ENCODE measurements at places on chromosomes 11 and 22. TPM values are rescaled to one million over a fixed set of nuclear protein-coding genes. Genes with fewer than 3 reads are reported as not detected.

The MN1 gene
- total RNA-seq: 10.5 TPM

DNA sequence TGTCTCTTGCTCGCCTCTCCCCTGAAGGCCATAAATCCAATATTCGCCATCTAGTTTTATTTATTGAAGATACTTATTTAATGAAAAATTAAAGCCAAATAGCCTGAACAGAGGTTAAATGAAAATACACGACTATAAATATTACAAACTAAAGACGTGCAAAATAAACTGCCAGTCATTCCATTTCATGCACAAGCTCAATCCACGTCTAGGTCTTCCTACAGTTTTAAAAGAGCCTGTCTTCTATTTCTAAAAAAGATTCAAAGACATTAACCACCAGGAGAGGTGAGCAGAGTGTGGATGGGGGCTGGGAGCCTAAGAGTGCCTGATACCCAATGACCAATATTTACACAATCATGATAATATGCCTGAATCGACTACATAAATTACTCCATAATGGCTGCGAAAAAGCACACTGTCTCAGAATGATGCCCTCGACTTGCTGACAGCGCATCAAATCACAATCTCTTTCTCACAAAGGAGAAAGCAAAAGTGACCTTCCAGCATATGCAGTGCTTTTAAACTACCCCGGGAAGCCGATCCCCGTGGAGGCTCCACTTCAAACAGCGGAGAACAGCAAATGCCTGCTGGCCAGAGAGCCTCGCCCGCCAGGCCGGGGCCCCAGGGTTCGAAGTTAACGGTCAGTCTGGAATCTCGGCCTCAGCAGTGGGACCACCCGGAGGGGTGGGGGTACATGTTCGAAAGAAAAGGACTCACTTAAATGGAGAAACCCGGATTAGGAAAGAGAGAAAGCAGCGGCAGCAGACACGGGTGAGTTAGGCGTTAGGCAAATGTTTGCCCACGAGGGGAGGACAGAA lies 1.7 kb downstream of the FCHSD2 start:
- no peak for DNase-seq

DNA sequence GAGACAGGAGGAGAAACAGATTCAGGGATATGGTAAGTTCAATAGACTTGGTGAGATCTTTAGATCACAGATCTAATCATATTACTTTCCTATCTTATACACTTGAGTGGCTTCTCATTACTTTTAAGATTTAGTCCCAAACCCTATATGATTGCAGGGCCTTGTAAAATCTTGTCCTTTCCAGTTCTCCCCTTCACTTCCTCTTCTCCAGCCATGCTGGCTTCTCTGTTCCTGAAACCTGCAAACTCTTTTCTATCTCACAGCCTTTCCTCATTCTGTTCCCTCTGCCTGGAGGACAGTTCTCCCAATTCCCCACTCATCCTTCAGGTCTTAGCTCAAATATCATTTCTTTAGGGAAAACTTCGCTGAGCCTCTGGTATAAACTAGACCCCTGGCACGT lies 65.9 kb upstream of the BIRC3 start:
- DNase-seq: no peak

GRCh38 chr22:28594797-28595462 lies 84.7 kb downstream of the TTC28 start:
- peak; percentile 54 for DNase-seq

- DNase-seq: peak; percentile 64
Measured at GRCh38 chr11:126115816-126116331, 53.2 kb upstream of the CDON start.

DNA sequence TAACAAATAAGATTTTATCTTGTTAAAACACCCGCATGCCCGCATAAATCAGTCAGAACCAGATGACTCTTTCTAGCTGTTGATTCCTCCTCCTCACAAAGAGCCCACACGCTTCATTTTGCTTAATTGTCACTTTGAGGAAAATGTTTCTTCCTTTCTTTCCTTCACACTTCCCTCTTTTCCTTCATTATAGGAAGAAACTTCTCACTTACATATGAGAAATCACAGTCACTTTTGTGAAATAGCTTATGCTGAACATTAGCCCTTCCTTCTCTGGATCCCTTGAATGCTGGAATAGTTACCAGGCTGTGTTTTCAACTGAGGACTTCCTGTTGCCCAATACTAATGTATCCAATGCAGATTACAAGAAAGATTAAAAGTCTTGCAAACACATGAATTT lies 5.8 kb downstream of the MS4A6E start:
- DNase-seq: no peak

DNA sequence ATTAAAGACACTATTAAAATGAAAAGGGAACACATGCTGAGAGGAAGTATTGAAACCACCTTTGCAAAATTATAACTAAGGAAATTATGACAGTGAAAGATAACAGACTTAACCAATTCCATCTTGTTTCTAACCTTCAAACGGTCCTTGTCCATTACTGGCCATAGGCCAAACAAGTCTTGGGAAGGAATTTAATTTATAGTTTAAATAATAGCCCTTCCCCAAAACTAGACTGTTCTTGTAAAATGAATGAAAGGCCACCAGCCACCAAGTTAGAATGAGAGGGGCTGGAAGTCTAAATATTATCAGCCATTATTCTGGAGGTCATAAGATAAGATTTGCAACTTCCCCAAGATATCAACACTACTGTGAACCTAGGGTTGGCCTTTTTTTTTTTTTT lies 1.8 kb upstream of the TALDO1 start:
- DNase-seq: no peak

DNA sequence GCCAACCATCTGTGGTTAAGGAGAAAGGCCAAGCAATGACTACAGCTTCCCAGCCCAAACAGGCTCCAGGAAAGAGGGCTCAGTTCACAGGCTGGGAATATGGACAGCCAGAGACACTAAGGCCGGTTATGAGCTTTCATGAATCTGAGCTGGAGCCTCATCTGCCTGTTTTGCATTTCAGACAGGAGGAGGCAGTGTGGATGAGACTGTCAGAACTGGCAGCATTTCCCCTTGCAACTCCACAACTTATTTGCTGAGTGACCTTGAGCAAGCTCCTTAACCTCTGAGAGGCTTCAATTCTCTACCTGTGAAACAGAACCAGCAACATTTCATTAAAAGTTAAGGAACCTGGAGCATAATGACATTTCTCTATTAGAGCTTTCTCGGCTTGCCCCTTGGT lies 264.0 kb downstream of the ETS1 start:
- DNase-seq: no peak

- DNase-seq: no peak
Measured at GRCh38 chr11:67291481-67292381, 2.6 kb downstream of the ANKRD13D start.

DNA sequence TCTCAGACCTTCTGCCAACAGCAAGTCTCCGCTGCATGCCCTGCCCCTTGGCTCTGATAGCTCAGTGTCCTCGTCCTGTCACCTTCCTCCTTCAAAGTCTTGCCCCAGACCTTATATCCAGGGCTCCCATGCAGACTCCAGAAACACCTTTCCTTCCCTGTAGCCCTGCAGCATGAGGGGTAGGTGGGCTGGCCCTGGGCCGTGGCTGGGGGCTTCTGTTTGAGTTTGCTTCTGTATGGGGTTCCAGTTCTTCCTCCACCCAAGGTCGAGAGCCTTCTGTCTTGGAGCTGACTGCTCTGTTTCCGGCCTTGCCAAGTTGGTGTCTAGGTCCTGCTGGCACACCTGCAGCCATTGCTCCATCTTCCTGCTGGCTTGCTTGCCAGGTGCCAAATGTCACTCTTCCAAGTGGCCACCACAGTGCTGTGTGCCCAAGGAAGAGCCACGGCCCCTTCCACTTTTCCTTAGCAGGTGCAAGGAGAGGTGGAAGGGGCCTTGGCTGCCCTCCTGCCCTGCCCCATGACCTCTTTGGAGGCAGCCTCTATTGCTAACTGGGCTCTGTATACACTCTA lies 74.8 kb upstream of the NECTIN1 start:
- no peak for DNase-seq

The LRFN4 gene
- 32.4 TPM for total RNA-seq

DNA sequence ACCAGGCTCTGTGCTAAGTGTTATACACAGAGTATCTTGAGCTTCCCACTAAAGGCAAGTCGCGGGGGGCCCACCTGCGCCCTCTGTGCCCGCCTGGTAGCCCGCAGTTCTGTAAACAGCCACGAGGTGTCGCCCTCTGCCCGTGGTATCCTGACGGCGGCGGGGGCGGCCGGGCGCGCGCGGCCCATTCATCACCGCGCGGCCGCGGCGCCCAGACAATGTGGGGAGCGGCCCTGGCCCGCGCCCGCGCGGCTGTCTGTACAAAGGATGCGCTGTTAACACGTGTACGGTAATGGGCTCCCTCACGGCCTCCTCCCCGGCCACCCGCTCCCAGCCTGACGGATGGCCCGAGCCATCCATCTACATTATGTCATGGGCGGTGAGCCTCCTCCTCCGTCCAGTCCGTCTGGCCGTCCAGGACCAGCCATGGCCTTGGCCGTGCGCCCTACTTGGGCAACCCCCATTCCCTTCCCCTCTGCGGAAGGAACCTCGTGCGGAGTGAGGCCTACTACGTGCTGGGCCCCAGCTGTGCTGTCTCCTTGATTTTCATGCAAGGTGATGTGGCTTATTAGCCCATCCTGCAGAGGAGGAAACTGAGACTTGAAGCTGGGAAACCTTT lies 99.4 kb downstream of the MIAT start:
- DNase-seq: peak; percentile 28

The TYMP gene
- 27.3 TPM for total RNA-seq

GRCh38 chr11:118625976-118626375 lies 18.6 kb downstream of the PHLDB1 start:
- no peak for DNase-seq

DNA sequence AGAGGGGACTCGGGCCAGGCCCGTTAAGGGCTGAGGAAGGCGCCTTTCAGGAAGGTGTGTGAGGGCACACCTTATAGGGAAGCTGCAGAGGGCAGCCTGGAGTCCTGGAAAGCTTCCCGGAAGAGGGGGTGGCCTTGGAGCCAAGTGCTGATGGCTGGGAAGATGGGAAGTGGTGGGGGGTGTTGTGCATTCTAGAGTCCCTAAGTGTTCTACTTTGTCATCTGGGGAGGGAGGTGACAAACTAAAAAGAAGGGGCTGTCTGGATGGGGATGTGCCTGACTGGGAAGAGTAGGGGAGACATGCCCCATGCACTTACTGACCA lies 6.8 kb downstream of the ZDHHC8 start:
- DNase-seq: no peak

The FGF3 gene
- total RNA-seq: not detected

GRCh38 chr11:77171885-77172665 lies 44.0 kb downstream of the MYO7A start:
- no peak for DNase-seq

GRCh38 chr11:94281324-94281723 lies 23.1 kb upstream of the IZUMO1R start:
- no peak for DNase-seq

The AIFM3 gene
- total RNA-seq: 0.98 TPM

DNA sequence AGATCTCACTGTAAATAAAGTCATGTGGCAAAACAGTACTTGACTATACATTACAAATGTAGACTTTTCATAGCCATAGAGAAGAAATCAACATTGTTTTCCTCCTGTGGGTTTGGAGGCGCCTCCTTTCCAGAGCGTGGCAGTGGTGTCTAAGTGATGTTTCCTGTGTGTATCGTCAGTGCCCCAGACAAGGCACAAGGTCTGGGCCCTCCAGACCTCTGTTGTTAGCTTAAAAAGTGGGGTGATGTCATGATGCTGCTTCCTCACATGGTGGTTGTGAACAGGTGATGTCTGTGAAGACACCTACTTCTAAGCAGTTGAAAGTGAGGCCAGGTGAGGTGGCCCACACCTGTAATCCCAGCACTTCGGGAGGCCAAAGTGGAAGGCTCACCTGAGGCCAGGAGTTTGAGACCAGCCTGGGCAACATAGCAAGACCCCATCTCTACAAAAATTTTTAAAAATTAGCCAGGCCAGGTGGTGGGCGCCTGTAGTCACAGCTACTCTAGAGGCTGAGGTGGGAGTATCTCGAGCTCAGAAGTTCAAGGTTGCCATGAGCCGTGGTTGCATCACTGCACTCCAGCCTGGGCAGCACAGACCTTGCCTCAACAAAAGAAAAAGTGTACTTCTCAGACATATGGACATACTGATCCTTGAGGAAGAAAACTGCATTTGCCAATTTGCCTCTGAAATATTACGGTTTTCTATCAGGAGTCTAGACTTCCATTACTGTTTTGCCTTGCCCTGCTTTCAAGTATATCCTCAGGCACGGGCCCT lies 15.7 kb downstream of the NUP50 start:
- DNase-seq: no peak

The TMEM191B gene
- total RNA-seq: 0.52 TPM

DNA sequence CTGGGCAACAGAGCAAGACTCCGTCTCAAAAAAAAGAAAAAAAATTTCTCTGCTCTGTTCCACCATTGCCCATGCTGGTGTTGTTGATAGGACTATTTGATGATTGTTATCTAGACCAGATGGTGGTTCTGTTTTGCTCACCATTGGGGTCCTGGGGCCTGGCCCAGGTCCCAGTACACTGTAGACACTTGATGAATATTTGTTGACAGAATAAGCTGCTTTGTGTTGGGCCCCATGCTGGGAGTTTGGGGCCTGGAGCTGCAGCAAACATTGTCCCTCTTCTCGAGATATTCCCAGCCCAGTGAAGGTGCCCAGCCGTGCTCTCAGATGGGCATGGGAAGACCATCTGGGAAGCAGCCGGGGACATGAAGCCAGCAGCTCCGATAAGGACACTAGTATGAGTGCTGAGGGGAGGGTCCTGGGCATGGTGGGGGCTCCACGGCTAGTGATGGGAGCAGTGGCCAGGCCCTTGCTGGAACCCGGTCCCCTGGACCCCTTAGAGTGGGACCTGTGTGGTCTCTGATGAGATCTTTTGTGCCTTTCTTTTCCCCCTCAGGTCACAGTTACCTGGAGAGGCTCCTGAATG lies 13.6 kb downstream of the INCENP start:
- DNase-seq: no peak

GRCh38 chr22:44247346-44247745 lies 65.4 kb downstream of the SHISAL1 start:
- DNase-seq: no peak

- no peak for DNase-seq
Measured at GRCh38 chr22:33909075-33909458, 11.2 kb downstream of the LARGE1 start.

- DNase-seq: no peak
Measured at GRCh38 chr22:44275631-44275995, 37.1 kb downstream of the SHISAL1 start.

The THY1 gene
- not detected for total RNA-seq

GRCh38 chr11:34209809-34210208 lies 104.4 kb downstream of the NAT10 start:
- no peak for DNase-seq

The OR5B21 gene
- not detected for total RNA-seq

- DNase-seq: no peak
Measured at GRCh38 chr22:30691204-30691603, 3.5 kb upstream of the OSBP2 start.

- DNase-seq: no peak
Measured at GRCh38 chr11:58125469-58125868, at the start of gene OR9I1. OR9I1 (minus strand) TSS chr11:58125530; CDS start chr11:58119444, 6,086 bp downstream.

- no peak for DNase-seq
Measured at GRCh38 chr11:127862406-127862805, 725.0 kb downstream of the ETS1 start.

The ANGPTL5 gene
- total RNA-seq: not detected

- no peak for DNase-seq
Measured at GRCh38 chr11:67375320-67376055, 2.1 kb upstream of the CLCF1 start.

All from NCI-H460 (cell line).